Astrocyte of the cerebellum (primary cell): ENCODE measurements at places on chromosomes 1 and 21.

GRCh38 chr1:197027359-197027758 lies 39.7 kb downstream of the F13B start:
- no peak for DNase-seq

- peak; percentile 5 for DNase-seq
These were observed 17.7 kb downstream of the IVL start for GRCh38 chr1:152926091-152926490.

GRCh38 chr1:32151319-32151787 lies 28.1 kb upstream of the TXLNA start:
- DNase-seq: peak; percentile 45

- no peak for DNase-seq
These were observed 153.2 kb downstream of the VPS13D start for GRCh38 chr1:12383001-12383400.

GRCh38 chr1:39933956-39934941 lies 20.7 kb upstream of the MFSD2A start:
- DNase-seq: no peak
